ENCODE measurements at places on chromosomes 1 and 21.

DNA sequence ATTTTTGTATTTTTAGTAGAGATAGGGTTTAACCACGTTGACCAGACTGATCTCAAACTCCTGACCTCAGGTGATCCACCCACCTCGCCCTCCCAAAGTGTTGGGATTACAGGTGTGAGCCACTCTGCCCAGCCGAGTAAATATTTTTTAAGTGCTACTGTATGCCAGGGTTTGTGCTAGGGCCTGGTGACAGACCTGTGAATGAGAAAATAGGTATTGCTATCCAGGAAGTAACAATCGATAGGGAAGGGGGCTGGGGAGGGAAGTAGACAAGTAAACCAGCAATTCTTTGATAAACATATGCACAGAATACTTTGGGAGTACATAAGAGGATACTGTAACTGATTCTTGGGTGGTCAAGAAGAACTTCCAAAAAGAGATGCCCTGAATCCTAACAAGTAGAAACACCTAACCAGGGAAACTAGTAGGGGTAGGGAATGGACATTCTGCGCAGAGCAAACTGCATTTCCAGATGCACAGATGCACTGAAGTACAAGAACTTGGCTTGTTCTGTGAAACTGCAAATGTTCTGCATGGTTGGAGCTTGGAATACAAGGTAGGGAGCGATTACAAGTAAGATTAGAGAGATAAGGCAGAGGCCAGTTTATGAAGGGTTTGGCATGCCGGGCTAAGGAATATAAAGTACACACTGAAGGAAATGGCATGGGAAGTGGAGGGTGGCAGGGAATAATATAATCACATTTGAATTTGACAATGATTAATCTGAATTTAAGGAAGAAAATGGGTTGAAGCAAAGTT, 19.0 kb upstream of the DOCK7 start:
- no peak for DNase-seq

GRCh38 chr1:212229654-212230053, 55.6 kb upstream of the PPP2R5A start:
- no peak for DNase-seq

- DNase-seq, result no peak
Measured at GRCh38 chr1:115107516-115108260, 18.4 kb upstream of the TSPAN2 start.

- DNase-seq, result no peak
Measured at GRCh38 chr1:19445417-19446342, 39.7 kb downstream of the CAPZB start.

- DNase-seq, result no peak
Measured at GRCh38 chr21:39911286-39912199, 44.3 kb downstream of the PCP4 start.

DNA sequence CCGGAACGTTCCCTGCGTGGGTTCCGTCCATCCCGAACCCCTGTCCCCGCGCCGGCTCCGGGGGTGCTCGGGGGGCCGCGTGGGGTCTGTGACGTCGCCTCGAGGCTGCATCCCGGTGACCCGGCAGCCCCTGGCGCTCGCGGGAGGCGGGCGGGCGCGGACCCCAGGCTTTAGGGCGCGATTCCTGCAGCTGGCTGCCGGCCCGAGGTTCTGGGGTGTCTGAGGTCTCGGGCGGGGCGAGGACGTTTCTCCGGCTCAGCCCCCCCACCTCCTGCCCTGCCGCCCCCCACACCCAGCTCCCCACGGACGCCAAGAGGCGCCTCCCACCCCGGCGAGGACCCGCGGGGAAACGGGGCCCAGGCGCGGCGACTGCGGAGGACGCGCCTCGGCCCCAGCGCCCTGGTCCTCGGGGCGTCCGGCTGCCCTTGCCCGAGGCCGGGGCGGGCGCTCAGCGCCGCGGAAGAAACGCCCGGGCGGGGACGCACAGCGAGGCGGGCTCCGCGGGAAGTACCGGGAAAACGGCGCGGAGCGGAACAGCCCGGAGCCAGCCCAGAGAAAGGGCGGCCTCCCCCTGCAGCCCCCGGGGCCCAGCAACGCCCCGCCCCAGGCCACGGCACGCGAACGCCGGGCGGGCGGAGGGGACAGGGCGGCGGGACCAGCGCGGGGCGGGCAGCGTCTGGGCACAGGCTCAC, 1.3 kb upstream of the PCBP3 start:
- no peak for DNase-seq
